Stimulated activated CD4-positive, alpha-beta T cell treated with anti-CD3 and anti-CD28 coated beads, Interleukin-15, amount 100 ng/mL, for 1 hour (primary cell): ENCODE measurements at places on chromosomes 2 and 18.

DNA sequence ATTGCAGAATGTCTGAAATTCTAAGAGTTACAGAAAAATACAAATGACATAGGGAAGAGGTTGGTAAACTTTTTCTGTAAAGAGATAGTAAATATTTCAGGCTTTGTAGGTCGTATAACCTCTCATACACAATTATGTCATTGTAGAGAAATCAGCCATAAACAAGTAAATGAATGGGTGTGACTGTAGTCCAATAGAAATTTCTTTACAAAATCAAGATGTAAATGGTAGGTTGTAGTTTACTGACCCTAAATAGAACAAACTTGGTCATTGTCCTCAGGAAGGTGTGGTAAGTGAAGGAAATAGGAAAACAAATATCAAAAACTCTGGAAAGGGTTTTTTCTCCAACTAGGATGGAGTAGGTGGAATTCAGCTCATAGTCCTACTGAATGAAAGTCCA is 415.5 kb upstream of the SPHKAP start:
- no peak for DNase-seq

- DNase-seq = no peak
These were observed 75.3 kb downstream of the PTPRM start for GRCh38 chr18:7642331-7642890.

DNA sequence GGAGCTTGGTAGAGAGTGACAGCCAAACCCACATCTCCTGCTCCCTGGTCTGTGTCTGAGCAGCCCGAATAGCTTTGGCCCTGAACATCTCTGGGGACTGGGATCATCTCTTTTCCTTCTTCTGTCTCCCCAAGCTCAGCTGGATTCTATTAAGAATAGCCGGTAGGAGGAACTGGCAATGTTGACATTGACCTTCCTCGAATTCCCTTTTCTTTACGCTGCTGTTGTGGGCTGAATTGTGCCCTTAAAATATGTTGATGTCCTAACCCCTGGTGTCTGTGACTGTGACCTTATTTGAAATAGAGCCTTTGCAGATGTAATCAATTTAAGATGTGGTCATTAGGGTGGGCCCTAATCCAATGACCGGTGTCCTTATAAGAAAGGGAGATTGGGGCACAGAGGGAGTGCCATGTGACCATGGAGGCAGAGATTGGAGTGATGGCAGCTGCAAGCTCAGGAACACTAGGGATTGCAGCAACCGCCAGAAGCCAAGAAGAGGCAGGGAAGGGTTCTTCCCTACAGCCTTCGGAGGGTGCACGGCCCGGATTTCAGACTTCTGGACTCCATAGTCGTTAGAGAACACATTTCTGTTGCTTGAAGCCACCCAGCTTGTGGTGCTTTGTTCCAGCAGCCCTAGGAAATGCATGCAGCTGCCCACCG is 5.8 kb upstream of the SFTPB start:
- DNase-seq = no peak

DNA sequence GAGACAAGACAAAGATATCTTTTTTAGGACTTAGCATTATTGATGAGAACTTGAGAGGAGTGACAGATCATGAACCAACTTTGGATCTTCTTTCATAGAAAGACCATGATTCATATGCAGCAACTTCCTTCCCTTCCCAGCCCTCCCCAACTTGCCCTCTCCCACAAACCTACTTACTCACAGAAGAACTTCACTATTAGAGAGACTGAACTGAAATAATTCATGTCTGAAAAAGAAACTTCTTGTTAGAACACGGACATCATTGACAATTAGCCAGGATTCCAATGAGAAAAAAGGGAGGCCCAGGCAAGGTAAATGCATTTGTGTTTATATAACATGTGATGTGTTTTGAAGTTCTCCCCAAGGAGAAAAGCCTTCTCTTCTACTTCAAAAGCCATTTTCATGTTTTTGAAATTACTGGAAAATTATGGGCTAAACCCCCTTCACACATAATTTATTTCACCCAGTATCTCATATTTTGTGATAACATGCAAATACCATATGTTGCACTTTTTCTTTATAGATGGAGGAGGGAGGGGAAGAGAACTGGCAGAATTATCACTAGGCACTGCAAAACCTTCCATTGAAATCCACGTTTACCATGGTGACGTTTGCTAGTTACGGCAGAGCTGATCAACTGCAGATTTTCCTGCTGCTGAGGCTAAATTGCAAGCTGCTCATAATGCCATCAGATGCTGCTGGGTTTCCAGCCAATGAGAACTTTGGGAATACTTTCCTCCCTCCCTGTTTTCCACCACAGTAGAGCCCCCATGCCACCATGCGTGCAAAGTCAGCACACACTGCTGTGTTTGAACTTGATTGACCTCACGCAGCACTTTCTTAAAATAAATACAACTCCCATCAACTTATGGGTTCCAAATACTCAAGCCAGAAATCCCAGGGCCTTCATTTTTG is 294.7 kb downstream of the MEIS1 start:
- no peak for DNase-seq

GRCh38 chr2:237254911-237255578 is 158.9 kb downstream of the COL6A3 start:
- no peak for DNase-seq

DNA sequence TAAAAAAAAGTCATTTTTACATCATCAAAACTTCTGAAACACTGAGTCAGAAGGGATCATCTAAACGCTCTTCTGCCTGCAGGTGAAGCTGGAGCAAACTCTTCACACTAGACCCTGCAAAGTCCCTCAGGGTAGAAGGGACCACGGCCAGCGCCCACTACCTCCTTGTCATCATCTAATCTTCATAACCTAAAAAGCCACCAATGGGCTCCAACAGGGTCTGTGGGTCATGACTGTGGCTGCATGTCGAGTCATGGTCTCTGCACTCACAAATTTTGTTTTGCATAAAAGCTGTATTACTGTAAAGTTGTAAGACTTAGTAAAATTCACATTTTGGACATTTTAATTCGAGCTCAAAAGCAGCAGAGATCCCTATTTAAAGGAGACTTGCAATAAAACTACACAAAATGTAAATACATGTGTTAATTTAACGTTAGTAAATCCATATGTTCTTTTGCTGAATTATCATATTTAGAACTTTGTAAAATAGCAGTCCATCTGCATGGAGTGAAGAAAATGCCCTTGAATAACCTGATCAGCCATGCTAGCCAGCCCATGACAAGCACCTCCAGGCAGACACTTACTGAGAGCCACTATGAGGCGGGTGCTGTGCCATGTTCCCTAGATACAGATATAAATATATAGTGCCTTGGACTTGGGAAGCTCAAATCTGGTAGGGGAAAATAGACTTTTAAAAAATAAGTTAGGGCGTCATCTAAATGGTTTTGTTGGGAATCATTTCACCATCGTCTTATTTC is 437.2 kb upstream of the LYPD1 start:
- DNase-seq = no peak

DNA sequence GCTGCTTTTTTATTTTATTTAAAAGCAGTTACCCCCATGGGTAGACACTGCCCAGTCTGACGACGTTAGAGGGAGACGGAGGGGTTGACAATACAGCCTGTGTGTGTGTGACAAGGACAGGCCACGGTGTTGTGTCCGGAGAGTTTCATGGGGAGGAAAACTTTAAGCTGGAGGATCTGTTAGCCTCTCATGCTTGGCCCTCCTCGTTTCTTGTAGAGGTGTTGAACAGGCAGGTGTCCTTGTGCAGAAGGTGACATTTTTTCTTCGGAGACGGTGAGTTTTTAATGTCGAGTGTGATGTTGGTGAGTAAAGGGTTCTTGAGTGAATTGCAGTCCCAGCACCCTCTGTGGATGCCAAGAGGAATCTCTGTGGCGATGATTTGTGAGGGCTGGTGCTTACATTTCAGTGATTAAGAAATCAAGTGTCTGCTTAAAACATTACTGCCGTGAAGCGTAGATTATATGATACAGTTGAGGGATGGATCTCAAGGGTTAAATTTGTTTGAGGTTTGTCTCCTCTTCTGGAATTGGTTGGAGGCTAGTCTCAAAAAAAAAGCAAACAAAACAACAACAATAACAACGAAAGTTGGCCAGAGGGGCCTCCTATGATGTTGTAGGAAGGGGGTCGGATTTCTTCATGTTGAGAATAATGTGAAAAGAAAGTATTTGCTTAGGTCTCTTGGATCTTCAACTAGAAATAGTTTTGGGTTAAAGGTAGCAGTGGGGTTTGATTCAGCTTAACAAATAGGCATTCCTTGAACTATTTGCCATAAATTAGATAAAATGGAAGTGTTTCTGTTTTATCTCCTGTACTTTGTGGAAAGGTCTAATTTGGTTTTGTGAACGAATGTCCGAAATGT is 1.6 kb downstream of the NCOA1 start:
- no peak for DNase-seq

DNA sequence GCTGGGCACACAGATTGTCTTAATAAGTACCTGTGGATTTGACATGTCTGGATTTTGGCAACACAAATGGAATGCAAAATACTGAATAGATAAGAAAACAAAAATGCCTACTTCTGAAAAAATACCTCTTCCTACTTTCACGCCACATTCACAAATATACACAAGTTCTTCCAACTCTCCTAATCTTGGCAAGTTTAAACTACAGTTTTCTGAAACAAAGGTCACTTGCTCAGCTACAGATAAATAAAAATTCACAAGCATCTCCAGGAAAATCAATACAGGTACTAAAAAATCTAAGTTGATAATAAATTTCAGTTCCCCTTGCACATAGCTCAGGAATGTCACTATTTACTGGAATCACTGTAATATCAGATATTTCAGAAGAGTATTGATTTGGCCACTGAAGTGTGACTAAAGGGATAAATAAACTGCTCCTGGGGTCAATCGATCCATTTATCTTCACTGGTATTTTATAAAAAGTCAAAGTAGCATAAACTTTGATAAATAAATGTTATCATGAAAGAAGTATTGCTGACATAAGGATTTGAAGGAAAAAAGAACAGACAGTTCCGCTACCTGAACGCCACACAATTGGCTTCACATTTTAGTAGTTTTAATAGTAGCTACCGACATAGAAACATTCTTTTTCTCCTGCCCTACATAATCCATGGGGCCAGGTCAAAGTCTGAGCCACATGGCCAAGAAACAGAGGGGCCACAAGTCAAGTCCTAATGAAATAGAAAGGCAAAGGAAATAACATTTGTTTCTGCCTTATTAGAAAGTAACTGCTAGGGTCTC is 243.1 kb downstream of the AFF3 start:
- DNase-seq = no peak

DNA sequence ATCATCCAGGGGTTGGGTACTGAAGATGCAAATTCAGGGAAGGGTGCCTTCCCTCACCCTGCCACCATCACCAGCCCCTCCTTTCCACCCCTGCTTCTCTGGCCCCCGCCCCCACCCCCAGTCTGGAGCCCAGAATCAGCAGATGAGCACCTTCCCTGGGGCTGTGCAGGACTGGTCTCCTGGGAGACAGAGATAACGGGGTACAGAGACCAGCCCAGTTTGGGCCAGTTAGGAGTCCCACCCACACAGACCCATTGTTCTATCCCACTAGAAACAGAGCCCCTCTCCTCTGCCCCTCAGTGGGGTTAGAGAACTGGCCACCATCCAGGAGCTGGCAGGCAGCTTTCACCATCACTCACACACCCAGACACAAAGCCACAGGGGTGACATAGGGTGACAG is 4.5 kb upstream of the CRYBA2 start:
- DNase-seq = no peak

DNA sequence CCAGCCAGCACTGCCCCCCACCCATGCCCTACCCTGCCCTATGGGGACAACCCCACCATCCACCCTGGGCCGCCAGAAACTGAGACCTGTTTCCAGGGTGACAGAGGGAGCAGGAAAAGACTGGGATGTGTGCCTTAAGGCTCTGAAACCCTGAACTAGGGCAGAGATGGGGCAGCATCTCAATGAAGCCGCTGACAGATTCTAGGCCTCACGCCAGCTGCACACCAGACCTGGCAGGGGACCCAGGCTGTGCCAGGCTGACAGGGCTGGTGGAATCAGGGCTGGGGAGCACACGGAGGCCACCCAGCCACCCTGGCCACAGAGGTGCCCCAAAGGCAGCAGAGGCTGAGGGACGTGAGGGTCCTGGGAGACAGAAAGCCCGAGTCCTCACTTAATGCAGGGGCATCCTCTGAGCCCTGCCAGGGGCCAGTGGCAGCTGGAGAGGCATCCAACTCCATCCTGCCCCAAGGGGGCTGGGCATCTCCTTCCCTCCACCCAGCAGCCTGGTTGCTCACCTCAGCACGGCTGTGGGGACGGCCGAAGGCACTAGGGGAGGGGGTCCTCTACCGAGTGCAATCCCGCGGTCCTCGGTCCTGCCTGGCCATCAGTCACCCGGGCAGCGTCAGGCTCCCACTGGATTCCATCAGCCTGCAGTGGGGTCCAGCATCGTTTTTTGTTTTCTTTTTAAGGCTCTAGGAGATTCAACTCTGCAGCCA is 169.2 kb downstream of the ZFP36L2 start:
- DNase-seq = no peak

DNA sequence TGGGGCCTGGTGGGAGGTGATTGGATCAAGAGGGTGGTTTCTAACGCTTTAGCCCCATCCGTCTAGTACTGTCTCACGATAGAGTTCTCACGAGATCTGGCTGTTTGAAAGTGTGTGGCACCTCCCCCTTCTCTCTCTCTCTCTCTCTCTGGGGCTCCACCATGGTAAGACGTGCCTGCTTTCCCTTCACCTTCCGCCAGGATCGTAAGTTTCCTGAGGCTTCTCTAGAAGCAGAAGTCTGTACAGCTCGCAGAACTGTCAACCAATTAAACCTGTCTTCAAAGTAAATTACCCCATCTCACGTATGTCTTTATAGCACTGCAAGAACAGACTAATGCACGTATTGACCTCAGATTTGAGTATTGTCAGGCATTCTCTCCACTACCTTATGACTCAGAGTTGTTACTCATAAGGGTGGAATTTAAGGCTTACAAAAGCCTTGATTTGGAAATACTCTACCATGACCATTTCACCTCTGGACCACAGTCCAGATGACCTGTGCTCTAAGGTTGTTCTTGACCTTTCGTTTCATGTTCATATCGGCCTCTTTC is 99.5 kb upstream of the AGAP1 start:
- DNase-seq = no peak

DNA sequence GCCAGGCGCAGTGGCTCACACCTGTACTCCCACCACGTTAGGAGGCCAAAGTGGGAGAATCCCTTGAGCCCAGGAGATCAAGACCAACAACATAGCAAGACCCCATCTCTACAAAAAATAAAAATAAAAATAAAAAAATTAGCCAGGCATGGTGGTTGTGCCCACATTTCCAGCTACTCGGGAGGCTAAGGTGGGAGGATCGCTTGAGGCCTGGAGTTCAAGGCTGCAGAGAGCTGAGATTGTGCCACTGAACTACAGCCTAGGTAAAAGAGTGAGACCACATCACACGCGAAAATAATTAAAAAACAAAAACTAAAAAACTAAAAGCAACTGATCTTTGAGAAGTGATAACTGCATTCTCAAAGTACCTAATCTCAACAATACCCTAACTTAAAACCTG is 1.8 kb downstream of the C2orf76 start:
- DNase-seq = no peak

GRCh38 chr18:23115683-23116096 is 19.6 kb upstream of the CABLES1 start:
- DNase-seq = no peak

- DNase-seq = no peak
These were observed 12.5 kb downstream of the SETBP1 start for GRCh38 chr18:44693030-44693784.

- DNase-seq = no peak
These were observed 27.6 kb upstream of the LGALSL start for GRCh38 chr2:64426183-64426952.
